ENCODE measurements at places on chromosomes 2 and 18.

GRCh38 chr2:153478289-153479261, at the start of gene RPRM:
TSS of gene RPRM (minus strand) at chr2:153478762. CDS start at chr2:153478565, 197 bp downstream.
- no peak for DNase-seq

DNA sequence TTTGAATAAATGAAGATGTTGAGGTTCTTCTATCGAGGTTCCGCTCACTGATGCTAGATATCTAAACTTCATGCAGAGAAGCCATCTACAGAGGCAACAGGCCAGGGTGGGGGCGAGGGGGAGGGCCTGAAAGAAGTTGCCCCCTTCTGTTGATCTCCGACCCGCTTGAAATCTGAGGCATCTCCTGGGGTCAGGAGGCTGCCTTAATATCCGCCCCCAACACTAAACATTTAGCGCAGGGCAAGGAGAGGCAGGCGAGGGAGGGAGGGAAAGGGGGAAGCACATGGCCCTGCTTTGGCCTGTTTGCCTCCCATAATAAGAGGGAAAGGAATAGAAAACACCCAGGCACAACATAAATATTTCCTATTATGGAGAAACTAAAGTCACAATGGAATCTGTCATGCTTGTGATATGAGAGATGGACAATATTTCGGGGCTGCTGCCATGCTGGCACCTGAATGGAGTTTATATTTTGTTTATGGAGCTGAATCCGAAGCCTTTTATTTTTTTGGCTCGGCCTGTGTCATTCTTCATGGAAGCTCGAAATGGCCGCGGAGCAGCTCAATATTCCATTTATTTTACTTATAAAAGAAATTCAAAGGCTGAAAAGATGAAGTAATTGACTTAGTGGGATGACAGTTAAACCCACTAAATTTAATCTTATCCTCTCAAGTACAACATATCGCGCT, 221.1 kb downstream of the INSIG2 start:
- DNase-seq = no peak

- DNase-seq = no peak
These were observed 1119.8 kb downstream of the TSN start for GRCh38 chr2:122875091-122875865.

DNA sequence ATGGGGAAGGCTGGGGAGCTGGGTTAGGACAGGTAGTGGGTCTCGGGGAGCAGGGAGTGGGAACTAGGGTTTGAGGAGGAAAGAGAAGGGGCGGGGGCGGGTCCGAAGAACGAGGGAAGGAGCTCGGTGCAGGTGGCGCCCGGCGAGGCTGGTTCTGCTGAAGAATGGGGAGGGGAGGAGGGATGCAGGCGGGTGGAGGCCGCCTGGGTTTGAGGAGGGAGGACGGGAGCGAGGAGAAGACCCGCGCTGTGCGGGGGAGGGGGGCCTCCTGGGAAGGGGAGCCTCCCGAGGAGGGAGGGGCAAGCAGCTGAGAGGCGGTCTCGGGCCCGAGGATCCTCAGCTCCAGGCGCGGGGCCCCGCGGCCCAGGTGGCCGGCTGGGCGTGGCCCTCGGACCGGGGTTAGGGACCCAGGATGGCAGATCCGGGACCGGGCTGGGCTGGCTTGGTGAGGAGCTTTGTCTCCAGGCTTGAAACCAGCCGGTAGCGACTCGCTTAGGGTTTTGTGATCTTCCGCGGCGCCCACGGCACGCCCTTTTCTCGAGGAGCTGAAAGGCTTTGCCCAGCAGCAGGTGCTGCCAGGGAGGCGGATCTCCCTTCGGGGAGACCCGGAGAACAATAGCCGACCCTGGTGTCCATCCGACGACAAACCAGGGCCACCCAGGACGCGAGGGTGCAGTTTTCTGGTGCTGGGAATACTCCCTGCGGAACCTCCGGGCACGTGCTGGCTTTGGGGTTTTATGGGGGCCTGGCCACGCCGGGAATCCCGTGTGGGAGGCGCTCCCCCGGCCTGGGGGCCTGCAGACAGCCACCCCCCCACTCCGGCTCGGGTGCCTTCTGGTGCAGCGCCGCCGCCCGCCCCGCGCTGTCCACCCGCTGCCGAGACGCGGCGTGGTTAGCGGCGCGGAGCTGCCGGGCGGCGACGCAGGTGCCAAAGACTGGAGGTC, 1.4 kb downstream of the DPYSL5 start:
- DNase-seq = no peak

GRCh38 chr2:10255189-10256030, 47.3 kb upstream of the HPCAL1 start:
- DNase-seq = no peak

- no peak for DNase-seq
These were observed 121.0 kb downstream of the MYO1B start for GRCh38 chr2:191366199-191366598.

DNA sequence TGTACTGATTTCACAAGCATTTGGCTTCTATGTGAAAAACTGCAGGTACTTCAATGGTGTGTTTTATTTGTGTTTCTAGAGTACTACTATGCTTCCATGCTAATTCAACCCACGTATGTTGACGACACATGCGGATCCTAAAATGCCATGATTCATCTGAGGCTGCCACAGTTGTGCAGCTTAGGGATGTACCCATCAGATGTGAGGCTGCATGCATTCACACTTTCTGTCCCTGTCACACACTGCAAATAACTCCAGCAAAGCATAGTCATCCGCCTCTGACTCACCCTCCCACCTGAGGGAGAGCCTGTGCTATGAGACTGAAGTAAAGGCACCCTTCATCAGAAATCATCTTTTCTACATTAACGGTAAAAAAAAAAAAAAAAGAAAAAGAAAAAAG, 22.1 kb upstream of the SERTAD2 start:
- no peak for DNase-seq

- no peak for DNase-seq
These were observed 188.2 kb downstream of the LTBP1 start for GRCh38 chr2:33134791-33135560.

GRCh38 chr2:157786663-157787363, 89.3 kb downstream of the ACVR1 start:
- peak; percentile 94 for DNase-seq

DNA sequence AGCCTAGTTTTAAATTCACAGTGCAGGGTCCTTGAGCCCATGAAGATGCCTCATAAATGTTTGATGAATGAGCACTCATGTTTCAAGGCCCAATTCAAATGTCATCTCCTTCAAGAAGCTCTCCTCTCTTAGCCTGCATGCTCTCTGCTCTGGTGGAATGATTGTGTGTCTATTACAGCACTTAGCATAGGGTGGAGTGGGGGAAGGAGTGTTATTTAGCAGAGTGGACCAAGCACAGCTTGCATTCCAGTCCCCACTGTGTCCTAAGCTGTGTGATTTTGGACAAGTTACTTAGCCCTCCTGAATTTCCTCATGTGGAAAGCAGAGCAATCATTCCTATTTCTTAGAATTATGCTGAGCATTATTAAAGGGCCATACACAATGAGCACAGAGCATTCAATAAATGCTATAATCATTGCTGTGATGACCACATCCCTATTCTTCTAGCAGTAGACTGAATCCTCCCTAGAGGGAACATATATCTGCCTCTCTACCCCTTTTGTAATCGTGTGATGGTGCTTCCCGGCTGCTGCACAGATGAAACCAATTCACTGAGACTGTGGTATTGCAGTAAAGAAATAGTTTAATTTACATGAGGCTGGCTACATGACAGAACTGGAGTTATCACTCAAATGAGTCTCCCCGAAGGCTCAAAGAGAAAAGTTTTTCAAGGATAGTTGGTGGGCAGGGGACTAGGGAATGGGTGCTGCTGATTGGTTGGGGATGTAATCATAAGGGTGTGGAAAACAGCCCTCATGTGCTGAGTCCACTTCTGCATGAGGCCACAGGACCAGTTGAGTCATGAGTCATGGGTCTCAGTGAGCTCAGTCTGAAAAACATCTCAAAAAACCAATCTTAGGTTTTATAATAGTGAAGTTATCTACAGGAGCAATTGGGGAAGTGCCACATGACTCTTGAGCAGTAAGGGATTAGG, 173.4 kb upstream of the NDUFV2 start:
- DNase-seq = peak; percentile 61
